ENCODE measurements at places on chromosomes 2 and 18.

- DNase-seq: no peak
These were observed 1.0 kb upstream of the PUM2 start for GRCh38 chr2:20351555-20352229.

GRCh38 chr2:100754951-100755350, 65.0 kb upstream of the NPAS2 start:
- DNase-seq: no peak

DNA sequence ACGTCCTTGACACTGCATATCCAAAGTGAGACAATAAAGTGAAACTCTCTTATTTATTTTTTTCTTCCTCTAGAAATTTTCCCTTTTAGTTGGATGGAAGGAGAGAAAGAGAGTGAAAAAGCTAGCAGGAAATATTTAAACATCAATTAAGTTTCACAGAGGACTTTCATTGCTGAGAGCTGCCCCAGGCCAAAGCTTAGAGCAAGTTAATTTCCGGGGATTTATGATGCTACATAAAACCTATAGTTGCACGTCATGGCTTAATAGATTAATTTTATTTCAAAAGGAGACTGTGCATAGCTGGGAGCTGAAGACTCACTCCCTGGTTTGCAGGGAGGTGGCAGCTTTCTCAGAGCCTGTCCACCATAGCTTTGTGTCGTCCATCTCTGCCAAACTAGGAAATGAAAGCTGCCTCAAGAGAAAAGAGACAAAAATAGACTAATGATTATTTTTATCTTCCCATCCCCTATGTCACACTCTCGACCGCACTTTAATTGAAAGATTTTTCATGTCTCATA, 323.3 kb upstream of the RAB6C start:
- no peak for DNase-seq

DNA sequence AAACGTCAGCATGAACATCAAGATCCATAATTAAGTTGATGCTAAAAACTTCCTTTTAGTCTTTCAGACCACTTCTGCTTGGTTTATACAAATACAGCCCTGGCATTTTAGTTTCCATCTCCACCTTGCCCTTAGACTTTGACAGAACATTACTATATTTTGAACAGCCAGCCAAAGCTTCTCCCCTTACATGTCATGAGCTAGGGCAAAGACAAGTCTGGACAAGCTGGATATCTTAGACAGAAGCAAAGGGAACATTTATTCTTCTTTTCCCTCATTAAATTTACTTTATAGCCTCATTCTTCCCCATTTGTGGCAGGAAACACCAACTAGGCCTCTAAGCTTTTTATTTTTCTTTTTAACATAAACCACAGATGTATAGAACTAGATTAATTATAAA, 403.3 kb downstream of the SUCLG1 start:
- no peak for DNase-seq

DNA sequence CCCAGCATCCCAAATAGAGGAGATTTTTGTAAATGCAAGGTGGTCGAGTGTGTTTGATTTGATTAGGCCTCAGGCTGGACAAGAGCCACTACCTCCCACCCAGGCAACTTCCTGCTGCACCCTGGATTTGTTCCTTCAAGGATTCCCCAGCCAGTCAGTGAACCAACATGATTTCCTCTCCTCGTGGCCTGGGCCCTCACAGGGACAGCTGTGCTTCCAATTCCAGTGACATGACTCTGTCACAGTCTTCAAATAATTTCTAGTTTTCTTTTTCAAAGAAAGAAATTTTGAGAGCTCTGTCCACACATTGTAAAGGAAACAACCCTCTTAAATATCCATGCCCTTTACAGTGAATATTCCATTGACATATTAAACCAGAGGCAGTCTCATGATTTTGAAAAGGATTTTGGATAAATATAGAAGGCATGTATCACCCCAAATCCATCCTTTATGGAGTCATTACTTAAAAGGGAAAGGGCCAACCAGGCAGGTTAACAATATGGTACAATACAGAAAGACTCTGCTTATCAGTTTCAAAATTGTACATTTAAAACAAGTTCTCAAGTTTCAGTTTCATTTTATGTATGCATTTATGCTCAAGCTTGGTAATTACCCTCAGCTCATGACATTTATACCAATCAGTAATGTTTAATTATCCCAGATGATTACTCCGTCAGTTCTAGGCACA, 121.3 kb upstream of the FOSL2 start:
- DNase-seq: no peak

- DNase-seq: no peak
These were observed 113.0 kb upstream of the SLC1A4 start for GRCh38 chr2:64876137-64876647.

- no peak for DNase-seq
These were observed 896.0 kb upstream of the PIK3C3 start for GRCh38 chr18:41059126-41059415.

GRCh38 chr2:240960971-240961876, 37.2 kb upstream of the SNED1 start:
- no peak for DNase-seq

DNA sequence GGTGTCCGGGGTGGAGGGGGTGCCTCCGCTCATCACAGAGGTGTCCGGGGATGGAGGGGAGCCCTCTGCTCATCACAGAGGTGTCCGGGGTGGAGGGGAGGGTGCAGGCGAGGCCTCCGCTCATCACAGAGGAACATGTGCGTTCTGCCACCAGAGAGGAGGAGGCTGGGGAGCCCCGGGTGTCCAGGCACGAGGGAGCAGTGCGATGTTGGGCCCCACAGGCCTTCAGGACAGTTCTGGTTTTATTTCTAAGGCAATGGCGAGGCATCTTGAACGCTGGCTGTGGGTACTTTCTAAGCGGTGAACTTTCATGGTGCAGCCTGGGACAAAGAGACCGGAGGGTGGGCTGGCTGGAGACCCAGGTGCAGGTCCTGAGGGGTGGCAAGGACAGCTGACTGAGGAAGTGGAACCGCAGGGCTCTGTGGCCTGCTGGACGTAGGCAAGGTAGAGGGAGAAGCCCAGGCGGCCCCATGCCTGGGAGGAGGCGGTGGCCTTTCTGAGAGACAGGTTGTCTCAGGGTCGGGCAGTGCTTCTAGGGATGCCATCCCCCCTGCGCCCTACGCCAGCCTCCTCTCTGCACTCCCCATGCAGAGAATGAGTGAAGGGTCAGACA, 196.6 kb upstream of the SALL3 start:
- no peak for DNase-seq

GRCh38 chr18:35029770-35030169, 11.4 kb upstream of the MAPRE2 start:
- DNase-seq: no peak

GRCh38 chr2:72131371-72131891, 16.2 kb downstream of the CYP26B1 start:
- DNase-seq: no peak

DNA sequence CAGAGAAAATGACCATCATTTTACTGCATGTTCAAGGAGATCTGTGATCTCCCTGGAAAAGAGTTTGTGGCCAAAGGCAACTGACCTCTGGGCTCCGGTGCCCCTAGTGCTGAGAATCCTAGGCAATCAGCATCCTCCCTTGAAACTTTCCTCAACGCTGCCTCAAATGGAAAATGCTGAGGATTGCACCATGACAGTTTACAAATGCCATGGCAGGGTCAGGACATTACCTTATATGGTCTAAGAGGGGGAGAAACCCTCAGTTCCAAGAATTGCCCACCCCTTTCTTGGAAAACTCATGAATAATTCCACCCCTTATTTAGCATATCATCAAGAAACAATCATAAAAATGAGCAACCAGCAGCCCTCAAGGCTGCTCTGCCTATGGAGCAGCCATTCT, 48.3 kb downstream of the ALPK2 start:
- DNase-seq: no peak

DNA sequence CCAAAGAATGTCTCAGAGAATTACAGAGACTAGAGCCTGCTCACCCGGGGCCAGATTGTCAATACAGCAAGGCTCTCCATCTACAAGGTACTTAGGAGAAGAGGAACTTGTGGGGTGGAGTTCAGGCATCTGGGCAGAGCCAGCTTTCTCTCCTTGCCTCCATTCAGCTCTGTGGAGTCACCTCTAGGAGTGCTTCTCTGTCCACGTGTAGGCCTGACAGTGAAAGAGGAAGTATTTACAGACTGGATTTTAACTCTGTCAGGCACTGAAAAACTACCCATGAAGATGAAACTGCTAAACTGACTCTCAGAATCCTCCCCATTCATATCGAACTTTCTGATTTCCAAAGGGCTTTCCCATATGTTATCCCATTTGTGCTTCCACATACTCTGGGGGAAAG, 315.6 kb downstream of the SETBP1 start:
- DNase-seq: no peak

DNA sequence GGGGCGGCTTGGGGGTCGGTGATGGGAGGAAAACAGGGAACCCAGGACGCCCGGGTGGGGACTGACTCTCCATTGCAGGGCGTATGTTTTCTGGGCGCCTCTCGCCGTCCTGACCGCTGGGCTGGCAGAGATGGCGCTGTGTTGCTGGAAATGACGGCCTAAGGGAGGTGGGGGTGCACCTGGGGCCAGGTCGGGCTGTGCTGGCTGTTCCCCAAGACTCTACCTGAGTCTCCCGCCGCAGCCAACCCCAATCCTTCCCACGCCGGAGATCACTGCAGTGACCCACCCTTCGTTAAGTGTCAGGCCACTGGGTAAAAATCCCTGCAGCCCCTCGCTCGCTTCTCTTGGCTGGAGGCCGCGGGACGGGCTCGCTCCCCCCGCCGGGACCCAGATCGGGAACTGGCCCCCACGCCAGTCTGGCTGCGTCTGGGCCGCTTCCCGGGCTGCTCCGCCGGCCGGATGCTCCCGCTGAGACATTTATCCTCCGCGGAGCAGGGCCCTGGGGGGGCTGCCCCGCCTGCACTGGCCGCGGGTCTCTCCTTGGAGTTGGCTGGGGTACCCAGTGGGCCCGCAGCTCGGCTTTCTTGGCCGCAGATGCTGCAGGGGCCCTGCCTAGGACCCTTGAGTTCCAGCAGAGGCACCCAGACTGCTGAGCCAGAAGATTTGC, 7.8 kb upstream of the ARMC9 start:
- no peak for DNase-seq
